ENCODE measurements at places on chromosomes 13 and 19.

DNA sequence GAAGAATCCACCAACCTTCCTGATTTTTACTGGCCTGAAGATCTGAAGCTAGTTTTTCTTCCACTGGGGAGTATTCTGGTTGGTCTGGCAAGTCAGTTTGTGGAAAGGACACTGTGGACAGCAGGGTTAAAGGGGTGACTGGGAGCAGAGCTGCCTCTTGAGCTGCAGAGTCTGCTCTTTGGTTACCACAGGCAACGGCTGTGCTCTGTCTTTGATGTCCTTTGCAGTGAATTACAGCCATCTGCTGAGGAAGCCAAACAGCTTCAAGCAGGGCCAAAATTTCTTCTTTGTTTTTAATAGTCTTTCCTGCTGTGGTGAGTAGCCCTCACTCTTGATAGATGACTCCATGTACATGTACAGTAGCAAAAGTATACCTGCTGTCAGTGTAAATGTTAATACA lies 75.7 kb downstream of the ZNF100 start:
- no peaks in the 10 kb centered on the region for H3K27me3 ChIP-seq
- H3K36me3 ChIP-seq, result no peaks in the 10 kb centered on the region
- H3K27ac ChIP-seq, result no peak overlapping the region
- no peaks in the 10 kb centered on the region for H3K4me1 ChIP-seq
- no peak for DNase-seq

- H3K4me3 ChIP-seq, result no peak overlapping the region
- no peaks in the 10 kb centered on the region for H3K4me1 ChIP-seq
- DNase-seq, result no peak
- no peaks in the 10 kb centered on the region for H3K27me3 ChIP-seq
- H3K27ac ChIP-seq, result no peak overlapping the region
Observed at GRCh38 chr13:41246969-41247680, 16.3 kb downstream of the MTRF1 start.

GRCh38 chr19:42433503-42434260 lies 6.5 kb upstream of the LIPE start:
- no peaks in the 10 kb centered on the region for H3K27me3 ChIP-seq
- H3K4me3 ChIP-seq, result no peak overlapping the region
- H3K4me1 ChIP-seq, result peaks cover 13% of the 10 kb centered on the region
- peak overlapping the region; percentile 48 for H3K27ac ChIP-seq
- peak; percentile 93 for DNase-seq

- no peaks in the 10 kb centered on the region for H3K4me1 ChIP-seq
- DNase-seq, result no peak
- no peaks in the 10 kb centered on the region for H3K27me3 ChIP-seq
- no peaks in the 10 kb centered on the region for H3K36me3 ChIP-seq
- H3K27ac ChIP-seq, result no peak overlapping the region
Observed at GRCh38 chr19:6489278-6490061, 7.9 kb upstream of the DENND1C start.

Measured in transverse colon (tissue), 4 donors.